ENCODE measurements at places on chromosomes 4 and X.

DNA sequence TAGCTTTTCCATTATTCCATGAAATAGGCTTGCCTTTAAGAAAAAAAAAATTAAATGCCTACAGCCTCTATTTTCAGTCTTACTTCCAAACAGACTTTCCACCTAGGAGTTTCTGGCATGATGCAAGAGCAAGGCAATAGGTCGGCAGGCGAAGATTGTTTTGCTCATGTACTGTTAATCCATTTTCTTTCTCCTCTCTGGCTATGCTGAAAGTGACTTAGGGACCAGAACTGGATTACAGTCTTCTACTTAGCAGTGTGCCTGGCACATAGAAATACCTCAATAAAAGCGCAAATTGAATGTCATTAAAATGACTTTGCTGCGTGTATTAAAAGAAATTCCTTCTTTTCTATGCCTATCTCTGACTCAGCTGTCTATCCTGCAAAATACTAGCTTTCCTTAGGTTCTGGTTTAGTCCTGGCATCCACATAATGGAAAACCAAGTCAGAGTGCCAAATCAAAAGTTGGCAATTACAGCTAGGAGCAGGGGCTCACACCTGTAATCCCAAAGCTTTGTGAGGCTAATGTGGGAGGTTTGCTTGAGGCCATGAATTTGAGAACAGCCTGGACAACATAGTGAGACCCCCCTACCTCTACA is 51.9 kb downstream of the CC2D2A start:
- no peak for DNase-seq

DNA sequence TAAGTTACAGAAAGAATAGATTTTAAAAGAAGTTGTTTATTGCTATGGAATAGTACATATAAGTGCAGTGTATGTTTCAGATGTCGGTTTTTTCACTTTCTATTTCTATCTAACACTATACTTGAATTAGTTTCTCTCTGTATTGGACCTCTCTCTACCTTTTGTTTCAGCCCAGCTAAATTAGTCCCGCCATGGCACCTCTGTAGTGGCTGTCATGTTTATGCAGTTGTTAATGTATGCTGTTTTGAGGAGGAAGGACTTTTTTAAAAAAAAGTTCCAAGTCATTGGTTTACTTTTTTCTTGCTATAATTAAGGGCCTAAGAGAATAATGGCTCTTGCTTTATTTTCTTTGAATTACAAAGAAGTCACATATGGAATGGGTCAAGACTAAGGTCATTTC is 118.1 kb downstream of the AKAP4 start:
- DNase-seq = no peak

DNA sequence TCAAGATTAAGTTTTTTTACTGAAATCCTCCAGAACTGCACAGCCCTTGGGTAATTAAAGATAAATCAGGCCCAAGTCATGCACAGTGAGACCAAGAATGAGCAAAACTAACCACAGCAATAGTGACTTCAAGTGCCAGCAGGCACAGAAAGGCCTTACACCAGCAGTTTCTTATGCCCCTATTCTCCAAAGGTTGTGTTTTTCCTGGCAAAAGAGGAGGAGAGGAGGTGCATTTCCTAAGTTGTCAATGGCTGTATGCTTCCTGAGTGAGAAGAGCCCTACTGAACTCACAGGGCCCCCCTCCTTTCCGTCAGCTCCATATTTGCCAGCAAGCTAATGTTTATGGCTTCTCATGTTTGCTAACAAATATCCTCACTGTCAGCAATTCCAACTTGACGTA is 418.7 kb upstream of the INTU start:
- no peak for DNase-seq

GRCh38 chr4:73698217-73698616 is 42.2 kb upstream of the CXCL8 start:
- DNase-seq = no peak

DNA sequence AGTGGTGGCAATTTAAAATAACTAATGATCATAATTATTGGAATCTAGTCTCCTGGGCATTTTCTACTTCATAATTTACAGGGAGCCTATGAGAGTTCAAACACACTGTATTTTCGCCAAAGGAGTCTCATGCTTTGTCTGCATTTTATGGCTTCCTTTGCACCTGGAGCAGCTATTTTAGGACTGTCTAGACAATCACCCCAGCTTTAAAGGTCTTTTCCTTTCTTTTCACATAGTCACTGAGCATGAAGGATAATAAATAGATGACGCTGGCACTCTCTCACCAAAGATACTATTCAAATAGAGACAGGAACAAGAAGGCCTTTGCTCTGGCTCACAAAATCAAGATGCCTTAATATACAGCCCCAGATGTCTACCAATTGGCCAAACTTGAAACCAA is 43.0 kb downstream of the AMELX start:
- no peak for DNase-seq

DNA sequence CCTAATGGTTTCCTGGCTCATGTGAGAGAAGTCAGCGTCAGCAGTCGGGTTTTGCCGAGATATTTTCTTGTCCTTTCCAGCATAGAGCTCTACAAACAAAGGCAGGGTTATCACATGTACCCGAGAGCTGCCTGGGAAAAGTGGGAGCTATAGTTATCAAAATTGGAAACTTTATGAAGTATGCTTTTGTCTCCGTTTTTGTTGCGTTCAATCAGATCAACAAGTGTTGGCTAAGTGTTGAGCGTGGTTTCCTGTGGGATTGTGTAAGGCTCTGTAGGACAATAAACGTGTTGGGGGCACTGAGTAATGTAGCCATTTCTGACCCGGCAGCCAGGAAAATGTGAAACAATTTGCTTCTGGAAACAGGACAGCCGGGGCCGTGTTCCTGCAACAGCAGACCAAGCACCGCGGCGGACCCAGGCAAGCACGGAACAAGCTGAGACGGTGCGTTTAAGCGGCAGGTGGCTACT is at the start of gene BMX:
TSS of gene BMX (plus strand) at position 311 of the 470 bp plus-strand sequence. CDS start 7,547 bp downstream, outside the sequence.
- DNase-seq = no peak

DNA sequence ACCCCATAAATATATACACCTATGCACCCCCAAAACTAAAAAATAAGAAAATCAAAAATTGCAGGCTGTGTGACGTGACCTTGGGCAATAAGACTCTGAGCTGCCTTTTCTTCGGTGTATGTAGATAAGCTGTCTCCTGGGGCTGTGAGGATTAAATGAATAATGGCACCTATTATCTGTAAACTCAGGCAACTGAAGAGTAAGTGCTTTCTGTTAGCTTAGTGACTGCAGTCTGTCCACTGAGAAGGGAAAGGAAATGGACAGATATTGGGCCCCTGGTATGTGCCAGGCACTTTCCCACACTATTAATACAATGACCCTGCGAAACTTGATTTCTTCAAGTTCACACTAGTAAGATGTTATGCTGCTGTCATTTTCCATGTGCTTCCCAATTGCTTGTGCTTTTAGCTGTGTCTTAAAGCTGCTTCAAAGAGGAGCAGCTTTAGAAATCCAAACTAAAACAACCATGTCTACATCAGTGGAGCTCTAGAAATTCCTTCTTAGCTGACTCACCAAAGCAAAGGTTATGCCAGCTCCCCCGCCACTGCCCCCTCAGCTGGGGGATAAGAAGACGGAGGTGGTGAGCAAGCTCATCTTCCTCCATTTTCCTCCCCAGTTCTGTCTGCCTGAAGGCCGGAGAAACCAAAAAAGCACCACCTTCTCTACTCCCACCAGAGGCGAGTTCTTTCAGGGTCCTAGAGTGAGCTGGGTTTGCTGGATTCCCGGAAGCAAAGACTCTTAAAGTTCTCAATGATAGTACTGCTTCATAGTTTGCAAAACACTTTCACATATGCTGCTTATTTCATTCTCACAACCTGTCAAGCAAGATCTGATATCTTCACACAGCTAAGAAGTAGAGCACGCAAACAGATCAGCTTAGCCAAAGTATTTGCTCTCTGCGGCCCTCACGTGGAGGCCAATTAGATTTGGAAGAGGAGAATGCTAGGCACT is 8.8 kb upstream of the DGAT2L6 start:
- peak; percentile 30 for DNase-seq

- DNase-seq = no peak
Observed at GRCh38 chrX:45385757-45386156, 185.1 kb upstream of the DIPK2B start.

DNA sequence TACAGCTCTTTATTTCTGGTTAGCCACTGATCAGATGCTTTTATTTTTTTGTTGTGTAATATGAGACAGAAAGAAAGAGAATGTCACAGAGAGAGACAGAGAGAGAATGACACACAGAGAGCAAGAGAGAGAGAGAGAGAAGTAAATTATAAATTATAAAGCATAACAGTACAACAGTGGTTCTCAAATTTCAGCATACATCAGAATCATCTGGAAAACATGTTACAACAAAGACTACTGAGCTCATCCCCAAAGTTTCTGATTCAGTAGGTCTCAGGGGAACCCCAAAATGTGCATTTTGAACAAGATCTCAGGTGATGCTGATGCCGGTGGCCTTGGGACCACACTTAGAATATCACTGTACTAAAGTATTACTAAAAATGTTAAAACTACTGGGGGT is 245.8 kb upstream of the DIAPH2 start:
- DNase-seq = no peak

DNA sequence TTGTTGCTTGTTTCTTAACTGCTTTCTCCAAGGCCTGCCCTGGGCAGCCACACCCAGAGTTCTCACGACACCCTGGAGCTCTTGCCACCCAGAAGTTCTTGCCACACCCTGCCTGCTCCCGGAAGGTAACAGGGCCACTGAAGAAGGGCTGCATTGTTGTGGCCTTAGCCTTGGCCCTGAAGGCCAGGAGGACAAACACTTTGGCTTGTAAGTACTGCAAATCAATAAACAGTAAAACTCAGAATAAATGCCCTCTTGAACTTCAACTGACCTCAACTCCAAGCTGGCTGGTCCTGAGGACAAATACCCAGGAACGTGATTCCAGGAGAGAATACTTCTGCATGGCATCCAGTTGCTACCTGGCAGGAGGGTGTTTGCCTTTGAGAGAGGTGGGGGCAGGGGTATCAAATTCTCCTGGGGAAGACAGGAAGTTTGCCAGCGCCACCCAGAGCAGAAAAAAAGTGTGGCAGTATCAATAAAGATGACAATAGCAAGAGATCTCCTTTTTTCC is 54.1 kb downstream of the TLR10 start:
- DNase-seq = no peak

DNA sequence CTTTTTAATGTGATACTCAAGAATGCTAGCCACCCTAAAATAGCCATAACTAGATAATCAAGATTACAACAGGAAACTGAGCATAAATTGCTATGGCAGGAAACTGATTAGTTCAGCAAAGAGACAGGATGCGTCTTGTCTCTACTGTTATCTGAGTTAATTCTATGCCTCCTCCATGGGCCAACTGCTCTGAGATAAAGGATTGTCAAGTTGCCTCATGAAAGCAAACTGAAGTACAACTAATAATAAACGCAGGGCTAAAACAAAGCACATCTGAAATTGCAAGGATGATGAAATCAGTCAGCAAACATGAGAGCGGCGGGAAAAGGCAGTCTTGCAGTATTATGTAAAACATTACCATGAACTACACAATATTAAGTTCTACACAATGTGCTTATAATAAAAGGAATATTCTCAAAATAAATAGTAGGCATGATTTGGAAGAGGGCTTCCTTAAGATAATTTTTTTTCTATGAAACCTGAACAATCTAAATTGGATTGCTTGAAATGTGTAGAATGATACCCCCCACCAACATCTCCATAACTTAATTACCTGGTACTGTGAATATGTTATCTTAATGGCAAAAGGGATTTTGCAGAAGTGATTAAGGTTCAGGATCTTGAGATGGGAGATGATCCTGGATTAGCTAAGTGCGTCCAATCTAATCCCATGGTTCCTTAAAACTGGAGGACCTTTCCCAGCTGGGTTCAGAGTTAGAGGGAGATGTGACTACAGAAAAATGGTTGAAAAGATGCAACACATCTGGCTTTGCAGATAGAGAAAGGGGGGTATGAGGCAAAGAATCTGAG is 65.9 kb downstream of the ANTXR2 start:
- DNase-seq = no peak

GRCh38 chr4:174764105-174764729 is 64.8 kb downstream of the GLRA3 start:
- no peak for DNase-seq

- no peak for DNase-seq
Observed at GRCh38 chr4:26858035-26858918, 2.4 kb upstream of the STIM2 start.

DNA sequence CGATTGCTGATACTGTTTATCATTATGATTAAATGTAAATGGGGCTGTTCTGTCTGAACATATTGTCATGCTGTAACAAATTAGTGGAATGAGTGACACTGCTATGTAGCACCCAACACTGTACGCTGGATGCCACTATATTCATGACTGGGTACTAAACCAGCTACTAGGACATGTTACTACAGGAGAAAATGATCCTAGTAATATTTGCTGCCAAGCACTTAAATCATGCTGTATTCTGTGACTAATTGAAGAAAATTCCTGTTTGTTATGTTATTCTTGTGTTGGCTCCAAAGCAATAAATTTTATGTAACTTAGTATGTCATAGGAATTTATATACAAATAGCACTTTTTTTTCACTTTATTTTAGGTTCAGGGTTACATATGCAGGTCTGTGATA is 804.2 kb downstream of the CENPC start:
- no peak for DNase-seq

DNA sequence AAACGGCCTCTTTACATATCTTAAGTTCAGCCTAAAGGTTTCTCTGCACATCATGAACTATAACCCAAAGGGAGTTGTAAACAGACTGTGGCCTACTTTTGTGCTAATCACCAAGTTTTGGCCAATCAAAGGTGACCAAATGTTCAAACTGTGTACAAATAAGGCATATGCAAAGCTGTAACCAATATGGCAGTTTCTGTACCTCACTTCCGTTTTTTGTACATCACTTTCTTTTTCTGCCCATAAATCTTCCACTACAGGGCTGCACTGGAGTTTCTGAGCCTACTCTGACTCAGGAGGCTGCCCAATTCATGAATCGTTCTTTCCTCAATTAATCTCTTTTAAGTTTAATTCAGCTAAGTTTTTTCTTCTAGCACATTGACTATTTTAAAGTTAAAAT is 318.7 kb downstream of the SLC7A11 start:
- no peak for DNase-seq

DNA sequence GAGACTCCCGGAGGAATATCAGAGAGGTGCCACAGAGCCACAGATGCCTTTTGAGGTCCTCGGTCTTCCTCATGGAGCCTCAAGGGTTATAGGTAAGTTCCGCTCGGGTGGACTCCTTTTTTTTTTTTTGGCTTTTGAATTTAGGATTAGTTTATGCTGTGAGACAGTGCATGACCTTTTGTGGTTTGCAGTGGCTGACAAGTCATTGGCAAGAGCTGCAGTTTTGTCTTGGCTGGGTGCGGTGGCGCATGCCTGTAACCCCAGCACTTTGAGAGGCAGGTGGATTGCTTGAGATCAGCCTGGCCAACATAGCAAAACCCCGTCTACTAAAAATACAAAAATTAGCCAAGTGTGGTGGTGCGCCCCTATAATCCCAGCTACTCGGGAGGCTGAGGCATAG is 4.5 kb upstream of the GRSF1 start:
- no peak for DNase-seq

GRCh38 chrX:151268836-151269235 is 92.5 kb downstream of the GPR50 start:
- DNase-seq = no peak

DNA sequence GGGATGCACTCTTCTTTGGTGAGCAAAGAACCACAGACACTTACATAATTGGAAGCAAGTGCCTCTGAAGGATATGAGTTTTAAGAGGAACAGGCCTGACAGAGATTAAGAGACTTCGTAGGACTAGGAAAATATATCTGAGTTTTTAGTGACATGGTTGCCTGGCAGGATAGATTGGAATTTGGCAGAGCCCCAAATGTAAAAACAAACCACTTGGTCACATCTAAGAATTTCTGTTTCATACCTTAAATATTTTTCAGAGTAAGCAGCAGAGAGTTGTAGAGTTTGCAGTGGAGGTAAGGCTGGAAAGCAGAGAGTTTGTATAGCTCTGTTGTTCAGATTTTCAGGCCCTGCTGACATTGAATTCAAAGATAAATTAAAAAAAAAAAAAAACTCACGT is 150.1 kb upstream of the MAGEB2 start:
- DNase-seq = no peak
